ENCODE measurements at places on chromosomes 1 and 21. TPM values are rescaled to one million over a fixed set of nuclear protein-coding genes. Genes with fewer than 3 reads are reported as not detected.

DNA sequence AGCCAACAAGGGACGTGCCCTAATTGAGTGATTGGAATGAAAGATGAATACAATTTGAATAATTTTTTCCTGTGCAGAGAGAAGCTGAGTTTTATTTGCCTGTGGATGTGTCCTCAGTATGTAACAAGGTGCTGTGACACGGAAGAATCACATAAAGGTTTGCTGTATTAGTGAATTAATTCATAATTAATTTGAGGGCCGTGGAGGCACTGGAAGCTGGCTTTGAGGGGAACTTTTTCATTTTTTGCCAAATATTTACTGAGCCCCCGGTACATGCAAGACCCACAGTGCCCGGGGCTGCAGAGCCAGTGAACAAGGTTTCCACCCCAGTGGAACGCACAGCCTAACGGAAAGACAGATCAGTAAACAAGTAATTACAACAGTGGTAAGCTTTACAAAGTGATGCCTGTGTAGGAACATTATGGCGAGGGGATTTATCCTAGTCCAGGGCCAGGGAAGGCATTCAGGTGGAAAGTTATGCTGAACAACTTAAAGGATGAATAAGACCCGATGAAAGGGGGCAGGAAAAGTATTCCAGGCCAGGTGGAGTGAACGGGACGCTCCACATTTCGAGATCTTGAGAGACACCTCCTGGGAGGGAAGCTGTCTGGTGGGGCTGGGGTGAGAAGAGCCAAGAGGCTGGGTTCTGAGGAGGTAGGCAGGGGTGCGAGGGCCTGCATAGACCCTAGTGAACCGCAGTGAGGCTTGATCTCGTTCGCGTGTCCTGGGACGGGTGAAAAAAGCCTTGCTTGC lies 773 bp upstream of the RCC2 start:
- DNase-seq: no peak

The MAP3K21 gene
- total RNA-seq: 14.0 TPM

- peak; percentile 27 for DNase-seq
Observed at GRCh38 chr1:234582681-234583301, 27.2 kb downstream of the IRF2BP2 start.

- DNase-seq: no peak
Observed at GRCh38 chr1:246447501-246447900, 59.6 kb downstream of the SMYD3 start.

GRCh38 chr21:31283025-31283424 lies 61.0 kb downstream of the TIAM1 start:
- DNase-seq: no peak

The CD52 gene
- 135 TPM for total RNA-seq

DNA sequence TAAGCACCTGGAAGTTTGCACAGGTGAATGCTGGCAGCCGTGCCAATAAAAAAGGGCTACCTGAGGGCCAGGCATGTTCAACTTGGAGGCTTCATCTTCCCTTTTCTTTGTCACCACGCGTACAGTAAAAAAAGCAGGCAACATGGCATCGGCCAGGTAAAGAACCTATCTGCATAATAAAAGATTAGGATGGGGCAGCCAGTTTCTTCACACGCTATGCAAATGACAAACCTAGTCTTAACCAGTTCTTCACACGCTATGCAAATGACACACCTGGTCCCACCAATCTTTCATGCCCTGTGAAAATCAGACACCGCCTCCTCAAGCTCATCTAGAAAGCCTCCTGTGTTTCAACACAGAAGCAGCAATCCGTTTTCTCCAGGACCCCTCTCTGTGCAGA lies 413.4 kb downstream of the HLX start:
- no peak for DNase-seq

DNA sequence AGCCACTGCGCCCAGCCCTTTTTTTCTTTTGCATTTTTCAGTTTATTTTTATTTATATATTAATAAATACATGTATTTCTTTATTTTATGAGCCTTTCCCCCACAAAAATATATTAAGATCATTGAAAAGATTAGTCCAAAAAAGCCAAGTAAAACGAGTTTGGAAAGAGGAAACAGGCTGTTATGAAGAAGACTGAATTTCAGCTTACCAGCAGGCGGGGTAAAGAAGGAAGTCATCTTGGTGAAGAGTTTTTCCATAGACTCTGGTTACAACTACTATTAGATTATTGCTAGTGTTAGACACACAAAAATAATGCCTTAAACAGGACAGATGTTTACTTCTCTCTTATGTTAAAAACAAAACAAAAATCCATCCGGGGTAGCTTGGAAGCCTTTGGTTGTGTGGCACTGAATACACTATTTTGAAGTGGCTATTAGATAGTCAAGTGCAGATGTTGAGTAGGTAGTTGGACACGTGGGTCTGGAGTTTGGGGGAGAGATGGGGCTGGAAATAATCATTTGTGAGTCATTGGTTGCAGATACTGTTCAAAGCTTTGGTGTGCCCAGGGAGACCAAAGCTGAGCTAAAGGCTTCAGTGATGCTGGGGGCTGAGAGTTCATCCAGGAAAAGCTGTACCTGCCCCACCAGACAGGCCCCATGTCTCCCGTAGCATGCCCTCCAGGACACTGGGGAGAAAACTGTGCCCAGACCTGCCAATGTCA lies 8.7 kb upstream of the LRRC71 start:
- no peak for DNase-seq

The SH2D5 gene
- total RNA-seq: 0.40 TPM

The HTR6 gene
- not detected for total RNA-seq

The HSD11B1 gene
- 19.4 TPM for total RNA-seq

DNA sequence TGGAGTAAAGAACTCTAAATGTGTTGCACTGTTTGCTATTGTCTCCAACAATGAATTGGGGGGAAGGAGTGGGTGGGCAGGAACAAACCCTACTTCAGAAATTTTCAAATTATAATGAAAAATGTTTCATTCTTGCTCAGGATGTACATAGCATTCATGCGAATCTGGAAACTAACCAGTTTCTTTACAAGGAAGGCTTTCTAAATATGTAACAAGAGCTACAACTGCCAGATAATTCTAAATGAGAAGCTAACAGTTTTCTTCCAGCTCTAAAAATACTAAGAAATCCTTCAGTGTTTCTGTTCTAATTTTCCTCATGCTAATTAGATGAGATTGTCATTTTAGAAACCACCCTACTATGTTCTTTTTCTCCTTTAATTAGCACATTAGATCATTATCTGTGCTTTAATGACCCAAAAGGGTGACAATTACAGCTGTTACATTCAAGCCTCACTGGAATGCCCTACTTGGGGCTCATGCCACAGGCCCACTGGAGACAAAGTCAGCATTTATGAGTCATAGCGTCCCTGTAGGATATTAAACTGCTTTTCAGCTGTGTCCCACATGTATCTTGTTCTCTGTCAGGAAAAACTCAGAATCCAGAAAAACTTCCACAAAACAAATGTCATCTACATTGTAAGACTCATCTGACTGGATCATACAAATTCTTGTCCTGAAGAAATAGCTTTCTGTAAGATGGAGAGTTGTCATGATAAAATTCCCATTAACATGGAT lies 804.6 kb upstream of the CXADR start:
- no peak for DNase-seq

- no peak for DNase-seq
Observed at GRCh38 chr21:38798481-38798882, 7.2 kb upstream of the ETS2 start.

The SIM2 gene
- total RNA-seq: 0.11 TPM

The TRIM46 gene
- not detected for total RNA-seq

DNA sequence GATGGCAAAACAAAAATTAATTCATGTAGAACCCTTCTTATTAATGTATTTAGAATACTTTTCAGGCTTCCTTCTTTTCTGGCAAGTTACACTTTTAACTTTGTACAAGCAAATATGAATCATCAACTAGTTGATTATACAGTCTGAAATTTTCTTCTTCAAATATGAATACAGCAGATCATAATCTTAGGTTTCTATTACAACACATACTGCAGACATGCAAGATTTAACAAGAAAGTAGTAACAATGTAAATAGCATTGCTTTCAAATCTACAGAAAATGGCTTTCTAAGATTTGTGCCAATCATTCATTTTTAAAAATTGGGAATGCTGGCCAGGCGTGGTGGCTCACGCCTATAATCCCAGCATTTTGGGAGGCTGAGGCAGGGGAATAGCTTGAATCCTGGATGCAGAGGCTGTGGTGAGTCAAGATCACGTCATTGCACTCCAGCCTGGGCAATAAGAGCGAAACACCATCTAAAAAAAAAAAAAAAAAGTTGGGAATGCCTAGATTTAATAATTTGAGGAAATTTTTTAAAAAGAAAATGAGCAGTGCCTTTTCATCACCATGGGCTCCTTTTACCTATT lies 68.4 kb upstream of the DPYD start:
- DNase-seq: no peak

The C1orf141 gene
- total RNA-seq: 0.88 TPM

DNA sequence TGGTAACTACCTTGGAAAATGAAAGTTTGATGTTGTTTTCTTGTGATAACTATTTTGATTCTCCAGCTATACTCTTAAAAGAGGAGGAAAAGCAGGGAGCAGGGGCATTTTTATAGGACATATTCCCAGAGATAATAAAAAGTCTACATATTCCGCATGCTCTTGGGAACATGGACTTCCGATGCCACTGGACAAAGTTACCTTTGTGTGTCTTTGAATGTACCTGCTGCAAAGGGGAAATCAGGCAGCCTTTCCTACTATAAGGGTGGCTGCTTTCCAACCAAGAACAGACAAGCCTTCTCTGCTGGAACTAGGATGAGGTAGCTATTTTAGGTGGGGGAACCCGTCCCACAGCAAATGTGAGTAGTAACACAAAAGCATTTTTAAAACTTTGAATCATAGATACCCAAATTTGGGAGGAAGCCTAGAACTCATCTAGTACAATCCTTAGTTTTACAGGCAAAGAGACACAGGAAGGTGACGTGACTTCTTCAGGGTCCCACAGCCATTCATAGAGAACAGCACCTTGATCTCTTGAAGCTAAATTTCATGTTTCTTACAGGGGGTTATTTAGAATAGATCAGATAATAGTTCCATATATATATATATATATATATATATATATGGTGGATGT lies 179.9 kb downstream of the FASLG start:
- no peak for DNase-seq

DNA sequence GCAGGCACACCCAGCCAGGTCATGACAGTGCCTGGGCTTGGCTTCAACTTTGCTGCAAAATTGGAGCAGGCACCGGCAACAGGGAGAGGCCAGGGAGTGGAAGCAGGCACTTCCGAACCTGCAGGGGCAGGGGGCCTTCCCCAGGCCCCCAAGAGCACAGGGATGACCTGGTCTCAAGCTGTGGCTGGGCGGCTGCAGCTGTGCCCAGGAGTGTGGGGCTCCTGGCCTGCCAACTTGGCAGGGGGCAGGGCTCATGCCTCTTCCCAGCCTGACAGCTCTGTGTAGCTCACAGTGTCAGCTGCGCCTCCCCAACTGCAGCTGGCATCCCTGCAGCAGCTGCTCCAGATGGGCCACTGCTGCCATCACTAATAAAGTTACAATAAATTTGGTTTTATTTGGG lies 51.5 kb upstream of the SCYL3 start:
- DNase-seq: peak; percentile 47

DNA sequence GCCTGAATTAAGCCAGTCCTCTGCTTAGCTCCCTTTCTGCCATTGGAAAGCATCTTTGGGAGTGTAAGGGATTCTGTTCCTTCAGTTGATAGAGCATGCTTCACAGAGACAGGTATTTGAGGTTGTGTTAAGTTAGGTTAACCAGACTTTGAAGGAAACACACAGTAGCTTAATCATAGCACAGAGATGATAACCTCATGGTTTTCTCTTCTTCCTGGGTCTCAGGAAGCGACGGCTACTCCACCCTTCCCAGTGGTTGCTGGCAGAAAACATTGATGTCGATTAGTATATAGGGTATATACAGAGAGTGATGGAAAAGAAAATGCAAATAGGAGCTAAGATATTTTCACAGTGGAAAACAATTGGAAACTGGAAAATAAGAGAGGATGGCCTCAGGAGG lies 42.0 kb downstream of the S1PR1 start:
- DNase-seq: no peak

- no peak for DNase-seq
Observed at GRCh38 chr1:36387141-36387949, 1.6 kb upstream of the STK40 start.

DNA sequence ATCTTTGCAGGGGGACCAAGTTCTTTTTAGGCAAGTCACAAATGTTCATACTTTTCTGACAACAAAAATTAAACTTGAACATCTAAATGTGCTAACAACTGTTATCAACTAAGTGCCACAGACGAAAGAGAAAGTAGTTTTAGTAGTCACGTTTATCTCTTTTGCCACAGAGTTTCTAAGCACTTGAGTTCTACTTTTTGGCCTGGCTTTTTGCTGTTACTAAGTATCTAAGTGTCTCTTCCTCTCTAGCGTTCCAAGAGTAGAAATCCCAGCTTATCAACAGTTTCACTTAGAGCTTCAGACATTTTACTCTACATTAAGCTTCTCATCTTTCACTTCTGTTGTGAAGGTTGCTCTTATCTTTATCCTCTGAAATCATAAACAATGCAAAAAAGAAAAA lies 34.2 kb downstream of the GATAD2B start:
- DNase-seq: no peak

All from upper lobe of left lung (tissue), 6 donors.